NCI-H510A treated with DMSO at 0.1 percent for 48 hours (cell line): ENCODE measurements at places on chromosomes 6 and 20.

DNA sequence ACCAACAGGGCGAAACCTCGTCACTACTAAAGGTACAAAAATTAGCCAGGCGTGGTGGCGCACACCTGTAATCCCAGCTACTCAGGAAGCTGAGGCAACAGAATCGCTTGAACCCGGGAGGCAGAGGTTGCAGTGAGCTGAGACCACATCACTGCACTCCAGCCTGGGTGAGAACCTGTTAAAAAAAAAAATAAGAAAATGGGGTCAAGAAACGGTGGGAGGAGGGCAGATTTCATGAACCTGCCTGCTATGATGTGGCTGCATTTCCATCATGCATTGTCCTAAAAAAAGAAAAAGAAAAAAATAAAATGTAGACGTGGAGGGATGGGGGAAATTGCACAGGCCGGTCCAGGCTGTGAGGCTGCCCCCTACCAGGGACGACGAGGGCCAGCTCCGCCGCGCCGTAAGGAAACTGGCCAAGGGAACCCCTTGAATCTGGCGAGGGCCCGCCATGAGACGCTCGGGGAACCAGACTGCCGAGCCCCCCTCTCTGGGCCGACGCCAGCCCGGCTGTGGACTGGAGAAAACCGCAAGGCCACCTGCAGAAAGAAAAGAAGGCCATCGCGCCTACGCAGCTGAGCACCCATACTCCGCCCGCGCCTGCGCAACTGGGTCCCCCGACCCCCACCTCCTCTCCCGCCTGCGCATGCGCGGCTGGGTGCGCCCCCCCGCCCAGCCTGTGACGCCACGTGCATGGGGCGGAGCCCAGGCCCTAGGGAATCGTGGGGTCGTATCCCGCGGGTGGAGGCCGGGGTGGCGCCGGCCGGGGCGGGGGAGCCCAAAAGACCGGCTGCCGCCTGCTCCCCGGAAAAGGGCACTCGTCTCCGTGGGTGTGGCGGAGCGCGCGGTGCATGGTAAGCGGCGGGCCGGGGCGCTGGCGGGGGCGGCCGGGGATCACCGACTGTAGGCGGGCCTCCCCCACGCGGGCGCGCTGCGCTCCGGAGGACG lies at the start of gene ENTPD6:
Gene ENTPD6 (plus strand): TSS at position 699 of the 948 bp plus-strand sequence. CDS start 10,825 bp downstream, outside the sequence.
- peak; percentile 95 for DNase-seq

GRCh38 chr20:51796340-51796739 lies 6.0 kb downstream of the SALL4 start:
- DNase-seq = no peak

- no peak for DNase-seq
Measured at GRCh38 chr6:24924580-24925356, 11.0 kb downstream of the RIPOR2 start.

- DNase-seq = no peak
Measured at GRCh38 chr6:158030380-158031300, 49.0 kb downstream of the SYNJ2 start.

DNA sequence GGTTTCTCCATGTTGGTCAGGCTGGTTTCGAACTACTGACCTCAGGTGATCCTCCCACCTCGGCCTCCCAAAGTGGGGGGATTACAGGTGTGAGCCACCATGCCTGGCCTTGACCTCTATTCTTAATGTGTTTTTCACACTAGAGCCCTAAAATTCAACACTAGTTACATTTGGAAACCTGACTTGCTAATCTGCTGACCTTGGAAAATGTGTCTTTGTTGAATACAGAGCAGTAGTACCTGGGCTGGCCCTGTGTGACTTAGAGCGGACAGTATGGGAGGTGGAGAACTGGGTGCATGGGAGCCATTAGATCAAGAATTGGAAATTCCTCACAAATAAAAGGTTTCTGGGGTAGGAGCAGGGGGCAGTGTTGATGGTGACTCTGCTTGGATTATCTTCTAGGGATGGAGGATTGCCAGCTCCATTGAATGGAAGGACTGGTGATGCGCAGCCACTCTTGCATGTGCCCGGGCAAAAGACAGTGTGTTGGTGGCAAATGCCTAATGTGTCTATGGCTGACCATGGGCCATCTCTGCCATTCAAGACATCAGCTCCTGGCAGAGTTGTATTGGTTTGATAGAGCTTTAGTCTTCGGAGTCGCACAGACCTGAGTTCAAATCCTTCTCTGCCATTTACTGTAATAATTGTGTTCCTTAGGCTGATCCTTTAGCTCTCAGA lies 53.4 kb downstream of the RALY start:
- no peak for DNase-seq

GRCh38 chr6:27897580-27898206 lies 14.5 kb downstream of the OR2B2 start:
- no peak for DNase-seq

GRCh38 chr6:158764183-158764849 lies 54.9 kb downstream of the EZR start:
- DNase-seq = no peak

- DNase-seq = peak; percentile 48
Measured at GRCh38 chr6:7129784-7130569, 22.2 kb downstream of the RREB1 start.

GRCh38 chr20:49983848-49984408 lies 1.1 kb downstream of the SNAI1 start:
- no peak for DNase-seq

- DNase-seq = no peak
Measured at GRCh38 chr20:64203037-64203777, 39.0 kb downstream of the MYT1 start.

GRCh38 chr6:150846641-150847040 lies 18.9 kb upstream of the MTHFD1L start:
- DNase-seq = no peak

DNA sequence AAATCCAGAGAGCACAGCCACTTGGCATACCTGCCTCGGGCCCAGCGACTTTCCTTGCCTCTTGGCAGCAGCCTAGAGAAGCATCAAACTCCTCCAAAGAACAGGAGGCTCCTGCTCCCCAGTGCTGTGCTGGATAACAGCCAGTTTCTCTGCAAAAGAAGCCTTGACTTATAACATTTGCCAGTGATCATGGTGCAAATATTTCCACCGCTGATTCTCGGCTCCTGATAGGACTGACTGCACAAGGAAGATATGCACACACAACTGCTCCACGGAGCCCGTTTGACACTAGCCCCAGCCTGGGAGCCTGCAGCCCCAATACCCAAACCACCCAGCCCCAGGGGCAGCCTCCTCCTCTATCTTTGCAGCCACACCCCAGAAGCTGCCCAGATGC lies 17.5 kb downstream of the ACSS1 start:
- no peak for DNase-seq

DNA sequence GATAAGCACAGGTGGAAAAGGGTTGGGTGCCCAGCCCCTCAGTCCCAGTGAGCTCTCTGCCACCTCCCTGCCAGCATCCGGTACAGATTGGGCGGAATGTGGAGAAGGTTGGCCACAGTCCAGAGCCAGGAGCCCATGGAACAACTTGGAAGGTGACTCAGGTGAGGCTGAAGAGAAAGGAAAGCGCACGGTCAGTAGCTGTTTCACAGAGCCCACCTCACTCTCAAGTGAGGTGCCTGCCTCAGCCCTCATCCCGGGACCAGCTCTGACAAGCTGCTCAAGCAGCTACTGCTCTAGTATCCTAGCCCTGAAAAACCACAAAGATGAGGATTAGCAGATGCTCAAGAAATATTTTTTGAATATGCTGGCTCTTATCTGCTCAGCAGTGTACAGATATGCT lies 1.1 kb upstream of the MMP24OS start:
- DNase-seq = no peak
